ENCODE measurements at places on chromosomes 4 and X.
A peak's percentile ranks its signal among the peaks of the same experiment; 100 is the strongest.

GRCh38 chr4:147768113-147768512 is 36.2 kb downstream of the ARHGAP10 start:
- DNase-seq: no peak

DNA sequence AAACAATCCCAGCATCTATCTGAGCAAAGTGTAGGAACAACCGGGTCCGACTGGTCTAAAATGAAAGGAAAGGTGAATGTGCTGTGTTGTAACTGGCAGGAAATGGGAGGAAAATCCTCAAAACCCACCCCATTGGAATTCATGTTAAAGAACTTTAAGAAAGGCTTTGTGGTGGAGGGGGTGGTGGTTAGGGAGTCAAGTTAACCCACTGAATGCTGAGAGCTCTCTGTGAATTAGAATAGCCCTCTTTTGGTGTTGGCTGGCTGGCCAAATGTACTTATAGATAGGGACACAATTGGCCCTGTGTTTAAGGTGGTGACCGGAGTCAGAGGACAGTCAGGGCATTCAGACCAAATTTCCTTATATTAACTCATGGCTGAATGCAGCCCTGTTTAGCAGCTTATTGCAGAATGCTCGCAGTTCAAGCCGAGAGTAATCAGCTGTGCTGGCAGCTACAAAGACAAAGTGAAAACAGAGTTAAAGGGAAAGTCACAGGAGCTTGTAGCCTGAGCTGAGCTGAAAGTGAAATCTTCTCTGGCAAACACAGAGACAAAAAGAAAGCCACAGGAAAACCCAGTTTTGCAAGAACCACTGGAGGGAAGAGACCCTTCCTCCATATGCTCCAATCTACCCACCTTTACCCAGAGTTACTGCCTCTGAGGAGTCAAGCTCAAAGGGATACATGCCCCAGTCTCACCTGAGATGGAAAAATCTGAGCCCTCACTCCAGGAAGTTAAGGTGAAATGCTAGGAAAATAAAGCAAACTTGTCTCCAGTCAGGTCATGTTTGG is 38.5 kb upstream of the UGT2B7 start:
- DNase-seq: no peak

- DNase-seq: no peak
Measured at GRCh38 chrX:123277347-123277746, 93.3 kb downstream of the GRIA3 start.

DNA sequence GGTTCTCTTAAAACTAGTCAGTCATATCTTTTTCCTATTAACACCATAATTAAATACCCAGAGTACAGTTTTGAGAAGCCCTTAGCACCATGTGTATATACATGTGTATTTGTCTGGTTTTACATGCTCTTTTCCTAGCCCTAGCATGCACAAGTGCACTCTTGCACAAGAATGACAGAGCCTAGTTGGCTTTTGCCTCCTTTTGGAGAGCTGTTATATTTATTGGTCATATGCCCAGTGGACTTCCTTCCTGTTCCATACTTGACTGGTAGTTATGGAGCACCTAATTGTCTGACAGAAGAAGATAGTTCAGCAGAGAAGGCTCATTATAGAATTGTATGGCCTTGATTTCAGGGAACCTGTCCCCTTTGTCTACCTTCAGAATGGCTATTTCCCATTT is 155.6 kb downstream of the ARX start:
- DNase-seq: no peak

DNA sequence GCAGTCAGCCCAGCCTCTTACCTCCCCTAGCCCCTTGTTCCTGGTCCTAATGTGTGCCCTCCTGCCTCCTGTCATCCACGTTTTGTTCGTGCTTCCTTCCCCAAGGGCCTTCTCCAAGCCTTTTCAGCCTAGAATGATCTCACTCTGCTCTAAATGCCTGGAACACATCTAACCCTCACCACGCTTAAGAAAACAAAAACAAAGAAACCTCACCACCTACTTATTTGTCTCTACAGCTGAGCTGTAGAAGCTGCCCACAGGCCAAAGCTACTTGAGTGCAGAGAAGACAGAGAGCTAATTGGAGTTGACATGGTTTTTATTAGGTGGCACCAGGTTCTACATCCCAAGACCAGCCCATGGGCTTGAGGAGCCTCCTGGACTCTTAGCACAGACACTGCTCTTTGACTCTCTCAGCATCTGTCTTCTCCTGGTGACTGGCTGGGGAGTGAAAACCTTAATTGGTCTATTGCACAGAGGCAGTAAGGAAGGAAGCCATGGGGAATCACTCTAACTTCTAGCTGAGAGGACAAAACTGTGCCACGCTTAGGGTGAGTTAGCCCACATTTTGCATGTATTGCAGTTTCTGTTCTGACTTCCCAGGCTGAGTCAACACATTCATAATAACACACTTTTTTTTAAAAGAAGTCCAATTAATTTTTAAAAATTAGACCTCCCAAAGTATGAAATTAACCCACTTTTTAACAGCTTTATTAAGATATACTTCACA is 52.3 kb upstream of the PDK3 start:
- no peak for DNase-seq

DNA sequence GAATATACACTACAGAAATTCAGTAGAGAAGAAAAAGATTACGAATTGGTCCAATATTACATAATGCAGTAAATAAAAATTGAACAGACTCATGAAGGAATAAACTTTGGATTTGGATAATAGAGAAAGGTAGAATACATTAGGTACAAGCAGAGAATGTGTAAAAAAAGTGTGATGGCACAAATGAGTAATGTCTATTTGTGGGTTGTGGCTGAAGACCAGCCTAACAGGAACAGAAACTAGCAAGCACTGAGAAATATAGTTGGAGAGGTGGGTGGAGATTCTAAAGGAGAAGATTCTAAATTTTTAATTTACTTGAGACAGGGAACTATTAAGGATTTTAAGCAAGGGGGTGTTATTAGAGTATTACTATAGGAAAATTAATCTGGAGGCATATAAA is 15.2 kb upstream of the CLOCK start:
- DNase-seq: no peak

- no peak for DNase-seq
Measured at GRCh38 chr4:56148428-56148827, 199.7 kb downstream of the CEP135 start.

- no peak for DNase-seq
Measured at GRCh38 chrX:110734894-110735541, 60.6 kb downstream of the CHRDL1 start.

DNA sequence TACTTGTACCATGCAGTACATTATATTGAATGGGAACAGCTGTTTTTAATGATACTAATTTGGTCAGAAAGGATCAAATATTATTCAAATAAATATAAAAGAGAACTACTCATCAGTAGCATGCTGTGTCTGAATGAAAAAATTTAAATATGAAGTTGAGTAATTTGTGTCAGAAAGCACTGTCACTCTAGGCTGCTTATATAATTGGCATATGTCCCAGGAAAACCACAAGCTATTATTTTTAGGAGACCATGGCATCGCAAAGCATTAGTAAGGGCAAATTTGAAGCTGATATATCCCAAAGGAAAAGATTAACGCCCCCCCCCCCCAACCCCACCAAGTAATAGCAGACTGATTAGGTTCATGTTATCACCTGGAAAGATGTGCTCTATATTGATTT is 388.5 kb upstream of the SPANXN4 start:
- DNase-seq: no peak

- no peak for DNase-seq
Measured at GRCh38 chrX:19624739-19625138, 109.4 kb upstream of the MAP3K15 start.

- DNase-seq: no peak
Measured at GRCh38 chr4:22410645-22411247, 105.1 kb downstream of the ADGRA3 start.

DNA sequence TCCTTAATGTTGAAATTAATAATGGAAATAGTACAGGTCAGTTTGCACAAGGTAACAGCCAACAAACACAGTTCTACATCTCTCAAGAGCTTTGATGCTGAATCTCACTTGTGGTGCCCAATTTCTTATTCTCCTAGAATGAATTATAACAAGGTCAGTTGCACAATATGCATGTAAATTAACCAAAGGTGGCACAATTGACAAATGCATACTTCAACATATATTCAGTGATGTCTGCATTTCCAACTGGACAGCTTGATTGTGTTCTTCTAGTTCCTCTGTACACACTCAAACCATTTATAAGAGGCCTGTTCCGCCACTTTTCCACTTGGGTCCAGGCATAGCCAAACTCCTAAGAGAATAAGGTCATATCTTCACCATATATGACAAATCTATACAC is 210.3 kb upstream of the EPHA5 start:
- no peak for DNase-seq

GRCh38 chr4:128810331-128810870 is 901 bp downstream of the JADE1 start:
- DNase-seq: peak; percentile 38

GRCh38 chrX:71935476-71935875 is 24.8 kb downstream of the NHSL2 start:
- DNase-seq: no peak

- no peak for DNase-seq
Measured at GRCh38 chr4:69830560-69831269, 29.2 kb downstream of the SULT1E1 start.

DNA sequence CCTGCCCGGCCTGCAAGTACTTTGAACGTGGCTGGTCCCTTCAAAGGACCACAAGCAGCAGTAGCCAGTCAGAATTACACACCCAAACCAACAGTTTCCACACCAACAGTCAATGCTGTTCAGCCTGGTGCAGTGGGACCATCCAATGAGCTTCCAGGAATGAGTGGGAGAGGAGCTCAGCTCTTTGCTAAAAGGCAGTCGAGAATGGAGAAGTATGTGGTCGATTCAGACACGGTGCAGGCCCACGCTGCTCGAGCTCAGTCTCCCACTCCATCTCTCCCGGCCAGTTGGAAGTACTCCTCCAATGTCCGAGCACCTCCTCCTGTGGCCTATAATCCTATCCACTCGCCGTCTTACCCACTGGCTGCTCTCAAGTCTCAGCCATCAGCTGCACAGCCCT is 104.4 kb upstream of the MYOZ2 start:
- no peak for DNase-seq

GRCh38 chrX:714131-714530 is 83.5 kb downstream of the SHOX start:
- DNase-seq: peak; percentile 4

- DNase-seq: no peak
Measured at GRCh38 chr4:58734030-58734674, 1624.0 kb upstream of the IGFBP7 start.

All from SK-N-DZ (cell line).